Renal pelvis (tissue), 12 donors: ENCODE measurements at places on chromosomes 16 and 17. TPM values are rescaled to one million over a fixed set of nuclear protein-coding genes. Genes with fewer than 3 reads are reported as not detected.

DNA sequence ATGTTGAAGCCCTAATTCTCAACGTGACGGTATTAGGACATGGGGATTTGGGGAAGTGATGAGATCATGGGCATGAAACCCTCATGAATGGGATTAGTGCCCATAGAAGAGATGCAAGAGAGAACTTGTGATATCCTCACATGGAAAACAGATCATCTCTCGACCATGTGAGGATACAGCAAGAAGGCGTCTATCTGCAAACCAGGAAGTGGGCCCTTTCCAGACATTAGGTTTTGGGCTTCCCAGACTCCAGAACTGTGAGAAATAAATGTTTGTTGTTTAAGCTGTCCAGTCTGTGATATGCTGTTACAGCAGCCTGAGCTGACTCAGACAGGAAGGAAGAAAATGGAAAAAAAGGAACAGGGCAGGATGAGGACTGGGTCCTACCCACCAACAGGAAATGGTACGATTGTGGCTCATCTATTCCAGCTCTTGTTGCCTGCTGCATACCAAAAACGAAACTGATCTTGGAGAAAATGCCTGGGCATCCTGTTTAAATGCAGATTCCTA is 21.9 kb upstream of the SSTR2 start:
- DNase-seq, result no peak

GRCh38 chr16:89054261-89054661 is 39.4 kb upstream of the ACSF3 start:
- DNase-seq, result no peak

DNA sequence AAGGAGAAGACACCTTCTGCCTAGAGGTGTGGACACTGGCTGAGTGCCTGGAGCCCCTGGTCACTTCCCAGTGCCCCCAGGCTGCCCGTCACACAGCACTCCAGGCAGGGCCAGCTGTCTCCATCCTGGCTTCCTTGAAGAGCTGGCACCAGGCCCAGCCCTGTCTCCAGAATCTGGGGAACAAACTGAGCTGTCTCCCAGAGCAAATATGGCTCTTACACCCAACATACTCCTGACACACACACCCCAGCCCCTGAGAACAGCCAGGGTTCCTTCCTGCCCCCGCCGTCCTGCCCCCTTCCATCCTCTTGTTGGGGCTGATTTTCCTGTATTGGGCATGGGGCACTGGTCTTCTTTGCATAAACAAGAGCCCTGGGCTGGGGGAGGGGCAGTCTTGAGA is 9.1 kb downstream of the NHERF1 start:
- DNase-seq, result no peak

GRCh38 chr16:9308850-9309249 is 217.4 kb downstream of the HAPSTR1 start:
- DNase-seq, result no peak

DNA sequence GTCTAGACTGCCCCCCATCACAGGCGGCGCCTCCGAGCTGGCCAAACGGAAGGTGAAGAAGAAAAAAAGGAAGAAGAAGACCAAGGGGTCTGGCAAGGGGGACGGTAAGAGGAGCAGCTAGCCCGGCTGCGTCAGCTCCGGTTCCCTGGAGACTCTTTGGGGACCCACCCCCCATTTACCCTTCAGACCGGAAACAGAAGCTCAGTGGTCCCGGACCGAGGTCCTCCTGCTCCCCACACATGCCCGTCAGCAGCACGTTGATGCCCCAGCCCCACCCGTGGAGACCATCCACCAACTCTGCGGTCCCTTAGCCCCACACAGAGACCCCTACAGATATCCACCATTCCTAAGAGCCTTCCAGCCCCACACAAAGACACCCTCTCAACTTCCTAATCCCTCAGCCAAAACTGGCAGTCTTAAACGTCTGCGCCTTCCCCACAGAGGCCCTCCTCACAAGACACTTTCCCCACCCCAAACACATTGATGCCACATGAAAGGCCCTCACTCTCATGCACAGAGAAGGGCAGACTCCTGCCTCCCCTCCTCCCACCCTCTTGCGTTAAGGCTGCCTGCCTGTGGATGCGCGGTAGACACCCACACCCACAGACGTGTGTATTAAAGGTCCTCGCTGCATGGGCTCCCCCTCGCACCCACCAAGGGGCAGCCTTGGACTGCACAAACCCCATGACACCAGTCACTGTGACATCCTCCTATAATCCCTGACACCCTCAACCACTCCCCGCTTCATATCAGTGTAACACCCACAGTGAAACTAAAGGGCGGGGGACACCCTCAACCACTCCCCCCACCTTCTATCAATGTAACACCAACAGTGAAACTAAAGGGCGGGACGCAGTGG is 58.2 kb upstream of the RPH3AL start:
- peak; percentile 19 for DNase-seq

DNA sequence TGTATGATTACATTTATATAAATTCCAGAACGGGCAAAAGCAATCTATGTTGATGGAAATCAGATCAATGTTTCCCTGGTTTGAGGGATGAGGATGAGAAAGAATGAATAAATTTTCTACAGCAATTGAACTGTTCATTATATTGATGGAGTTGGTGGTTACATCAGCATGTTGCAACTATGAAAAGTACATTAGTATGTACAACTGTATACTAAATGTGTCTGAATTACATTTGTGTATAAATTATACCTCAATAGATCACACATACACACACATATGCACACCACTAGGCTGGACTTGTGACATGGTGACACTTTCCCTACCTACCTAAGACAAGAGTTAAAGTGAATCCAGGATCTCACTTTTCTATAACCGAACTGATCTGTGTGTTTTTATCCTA is 608.0 kb downstream of the CDH11 start:
- DNase-seq, result no peak

DNA sequence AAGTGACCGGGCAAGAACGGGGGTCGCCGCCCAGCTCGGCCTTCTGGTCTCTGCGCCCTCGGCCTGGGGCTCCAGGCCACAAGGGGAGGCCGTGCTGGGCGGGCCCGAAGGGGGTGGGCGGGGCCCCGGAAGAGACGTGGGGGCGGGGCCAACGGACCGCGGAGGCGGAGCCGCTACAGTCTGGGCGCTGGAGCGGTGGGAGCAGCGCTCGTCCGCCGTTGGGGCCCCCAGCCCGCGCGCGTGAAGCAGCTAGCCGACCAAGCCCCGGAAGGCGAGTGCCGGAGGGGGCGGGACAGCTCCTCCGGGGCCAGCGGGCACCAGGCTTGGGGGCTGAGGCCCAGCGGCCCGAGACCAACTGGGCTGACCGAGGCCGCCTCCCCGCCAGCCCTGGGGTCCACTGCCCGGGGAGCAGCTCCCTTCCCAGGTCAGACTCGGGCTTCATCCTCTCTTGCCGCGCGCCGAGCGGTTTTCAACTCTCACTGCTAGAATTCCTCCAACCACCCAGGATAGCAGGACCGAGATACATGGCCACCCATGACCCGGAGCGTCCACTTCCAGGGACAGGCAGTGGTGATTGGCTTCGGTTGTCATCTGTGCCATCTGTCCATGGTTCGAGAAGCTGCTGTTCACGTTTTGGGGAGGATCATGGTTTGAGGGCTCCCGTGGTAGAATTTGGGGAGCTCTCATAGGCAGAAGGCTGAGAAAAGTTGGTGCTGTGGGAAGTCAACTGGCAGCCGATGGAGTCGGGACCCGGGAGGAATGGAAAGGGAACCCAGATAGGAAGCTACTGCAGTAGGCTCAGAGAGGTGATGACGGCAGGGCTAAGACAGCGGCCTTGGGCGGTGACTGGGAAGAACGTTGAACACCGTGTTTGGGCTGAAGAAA is 44.6 kb upstream of the LCMT1 start:
- DNase-seq, result peak; percentile 81

DNA sequence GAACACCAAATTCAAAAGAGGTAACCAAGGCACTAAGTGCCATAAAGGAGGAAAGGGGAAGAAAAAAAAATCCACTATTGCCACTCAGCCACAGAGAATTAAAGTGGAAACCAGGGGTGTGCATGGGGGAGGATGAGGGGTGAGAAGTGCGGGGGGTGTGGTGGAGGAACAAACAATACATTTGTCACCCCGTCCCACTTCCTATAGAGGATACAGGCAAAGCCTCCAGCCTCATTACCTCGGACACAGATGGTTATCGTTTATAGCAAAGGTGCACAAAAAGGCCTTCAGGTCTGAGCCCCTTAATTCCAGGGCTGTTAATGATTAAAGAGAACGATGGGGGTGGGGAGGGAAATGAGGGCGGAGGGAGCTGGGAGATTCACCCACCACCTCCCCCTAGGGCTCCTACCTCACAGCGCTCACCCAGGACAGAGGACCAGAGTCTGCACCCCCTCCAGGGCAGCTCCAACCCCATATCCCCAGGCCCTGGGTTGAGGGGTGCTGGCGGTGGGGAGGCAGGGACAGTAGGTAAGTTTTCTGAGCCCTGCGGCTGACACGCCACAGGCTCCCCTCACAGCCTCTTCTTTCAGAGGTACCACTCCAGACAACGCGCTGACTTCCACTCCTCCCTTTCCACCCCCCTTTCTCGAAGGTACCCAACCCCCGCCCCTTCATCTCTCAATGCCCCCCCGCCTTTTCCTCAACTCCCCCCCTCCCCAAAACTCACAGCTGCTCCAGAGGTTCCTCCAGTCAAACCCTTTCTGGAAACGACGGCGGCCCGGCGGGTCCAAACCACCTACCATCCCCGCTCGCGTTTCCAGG is 470 bp downstream of the DCUN1D3 start:
- DNase-seq, result peak; percentile 61

- no peak for DNase-seq
Measured at GRCh38 chr16:24736758-24737157, 7.3 kb downstream of the TNRC6A start.

DNA sequence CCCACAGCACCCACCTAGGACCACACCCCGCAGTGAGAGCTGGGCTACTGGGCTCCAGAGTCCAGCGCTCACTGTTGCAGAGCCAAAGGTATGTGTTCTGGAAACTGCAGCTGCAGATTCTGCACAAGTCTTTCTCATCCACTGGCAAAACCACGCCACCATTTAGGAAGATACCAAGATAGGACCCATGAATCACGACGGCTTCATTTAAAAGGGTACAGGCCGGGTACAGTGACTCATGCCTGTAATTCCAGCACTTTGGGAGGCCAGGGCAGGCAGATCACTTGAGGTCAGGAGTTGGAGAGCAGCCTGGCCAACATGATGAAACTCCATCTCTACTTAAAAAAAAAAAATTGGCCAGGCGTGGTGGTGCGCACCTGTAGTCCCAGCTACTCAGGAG is 18.8 kb downstream of the FOXF1 start:
- no peak for DNase-seq

DNA sequence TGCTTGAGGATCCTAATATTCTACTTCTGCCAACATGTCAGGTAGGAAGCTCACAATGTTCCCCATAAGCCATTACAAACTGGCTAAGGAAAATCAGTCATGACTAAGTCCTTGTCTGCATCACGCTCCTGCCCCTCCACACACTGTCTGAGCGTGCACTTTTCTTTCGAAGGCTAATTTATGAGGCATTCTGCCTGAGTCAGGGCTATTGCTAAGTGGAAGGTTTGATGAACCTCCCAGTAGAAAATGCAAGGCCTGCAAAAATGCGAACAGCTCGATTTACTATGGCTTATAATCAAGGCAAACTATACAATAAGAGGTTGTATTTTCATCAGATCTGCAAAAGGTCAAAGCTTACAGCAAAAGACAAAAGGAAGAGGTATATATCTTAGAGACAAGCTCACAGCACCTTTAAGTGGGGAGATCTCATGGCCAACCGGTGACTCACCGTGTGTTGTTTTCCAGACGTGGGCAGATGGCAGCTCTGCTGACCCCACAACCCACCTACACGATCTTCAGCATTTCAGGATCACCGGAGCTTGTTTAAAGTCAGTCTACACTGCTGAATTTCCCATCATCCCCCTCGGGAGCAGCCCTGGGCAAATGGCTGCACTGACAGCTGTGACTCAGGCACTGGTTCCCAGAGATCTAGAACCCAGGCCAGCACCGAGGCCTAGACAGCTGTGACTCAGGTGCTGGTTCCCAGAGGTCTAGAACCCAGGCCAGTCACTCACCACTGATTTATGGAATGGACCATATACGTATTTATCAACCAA is 26.1 kb downstream of the MEAK7 start:
- DNase-seq, result no peak

- peak; percentile 78 for DNase-seq
Measured at GRCh38 chr17:10614536-10615155, 42.5 kb downstream of the MYH3 start.

Gene EFTUD2
- polyA plus RNA-seq, result 101 TPM

Gene TMEM235
- polyA plus RNA-seq, result not detected

Gene TNK1
- 5.7 TPM for polyA plus RNA-seq
